ENCODE measurements at places on chromosomes 11 and 22.

DNA sequence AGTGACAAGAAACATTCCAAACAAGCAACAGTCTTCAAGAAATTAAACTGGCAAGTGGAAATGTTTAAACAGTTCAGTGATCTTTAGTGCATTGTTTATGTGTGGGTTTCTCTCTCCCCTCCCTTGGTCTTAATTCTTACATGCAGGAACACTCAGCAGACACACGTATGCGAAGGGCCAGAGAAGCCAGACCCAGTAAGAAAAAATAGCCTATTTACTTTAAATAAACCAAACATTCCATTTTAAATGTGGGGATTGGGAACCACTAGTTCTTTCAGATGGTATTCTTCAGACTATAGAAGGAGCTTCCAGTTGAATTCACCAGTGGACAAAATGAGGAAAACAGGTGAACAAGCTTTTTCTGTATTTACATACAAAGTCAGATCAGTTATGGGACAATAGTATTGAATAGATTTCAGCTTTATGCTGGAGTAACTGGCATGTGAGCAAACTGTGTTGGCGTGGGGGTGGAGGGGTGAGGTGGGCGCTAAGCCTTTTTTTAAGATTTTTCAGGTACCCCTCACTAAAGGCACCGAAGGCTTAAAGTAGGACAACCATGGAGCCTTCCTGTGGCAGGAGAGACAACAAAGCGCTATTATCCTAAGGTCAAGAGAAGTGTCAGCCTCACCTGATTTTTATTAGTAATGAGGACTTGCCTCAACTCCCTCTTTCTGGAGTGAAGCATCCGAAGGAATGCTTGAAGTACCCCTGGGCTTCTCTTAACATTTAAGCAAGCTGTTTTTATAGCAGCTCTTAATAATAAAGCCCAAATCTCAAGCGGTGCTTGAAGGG is 6.0 kb downstream of the MALAT1 start:
- DNase-seq, result no peak

DNA sequence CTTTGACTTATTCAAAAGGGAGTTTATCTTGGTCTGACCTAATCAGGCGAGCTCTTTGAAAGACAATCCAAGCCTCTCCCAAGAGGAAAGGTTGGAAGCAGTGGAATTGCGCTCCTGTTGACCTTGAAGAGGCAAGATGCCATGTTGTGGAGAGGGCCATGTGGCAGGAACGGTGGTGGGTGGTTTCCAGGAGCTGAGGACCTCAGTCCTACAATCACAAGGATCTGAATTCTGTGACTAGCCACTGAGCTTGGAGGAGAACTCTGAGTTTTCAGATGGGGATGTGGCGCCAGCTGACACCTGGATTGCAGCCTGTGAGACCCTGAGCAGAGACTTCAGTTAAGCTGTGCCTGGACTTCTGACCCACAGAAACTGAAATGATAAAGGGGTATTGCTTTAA is 6.0 kb upstream of the CBX6 start:
- DNase-seq, result no peak

GRCh38 chr22:23270212-23270733 is 90.0 kb downstream of the BCR start:
- DNase-seq, result no peak

DNA sequence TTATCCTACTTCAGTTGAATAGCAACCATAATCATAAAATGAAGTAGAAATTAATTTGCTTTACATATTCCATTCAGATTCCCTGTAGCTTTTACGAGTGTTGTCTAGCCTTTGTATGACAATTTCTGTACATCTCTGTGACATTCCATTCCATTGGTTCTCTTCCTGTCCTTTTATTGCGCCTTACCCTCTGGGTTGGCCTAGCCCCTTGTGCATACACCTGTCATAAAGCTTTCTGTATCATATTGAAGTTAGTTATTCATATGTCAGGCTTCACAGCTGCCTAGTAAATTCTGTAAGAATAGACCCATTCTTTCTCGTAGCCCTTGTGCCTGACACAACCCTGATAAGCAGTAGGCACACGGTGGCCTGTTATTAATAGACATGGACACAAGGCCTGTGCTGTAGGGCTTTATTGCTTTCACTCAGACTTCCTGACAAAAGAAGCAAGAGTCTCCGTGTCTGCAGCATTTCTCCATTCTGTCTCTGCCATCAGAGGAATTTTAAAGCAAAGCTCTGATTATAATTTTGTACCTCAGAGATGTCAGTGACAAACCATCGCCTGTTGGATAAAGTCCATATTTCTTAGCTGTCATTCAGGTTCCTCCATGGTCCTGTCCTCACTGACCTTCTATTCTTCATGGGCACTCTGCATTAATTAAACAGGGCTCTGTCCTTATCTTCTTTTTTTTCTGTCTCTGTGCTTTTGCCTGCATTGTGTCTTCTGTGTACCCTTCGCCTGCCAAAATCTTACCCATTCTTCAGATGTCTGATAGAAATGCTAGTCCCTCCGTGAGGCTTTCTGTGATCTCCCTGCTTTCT is 49.4 kb downstream of the BID start:
- no peak for DNase-seq

- DNase-seq, result no peak
Observed at GRCh38 chr11:76221365-76221764, 15.1 kb upstream of the WNT11 start.

Data from fibroblast of skin of left quadriceps (primary cell).